ENCODE measurements at places on chromosomes 3 and 15. TPM values are rescaled to one million over a fixed set of nuclear protein-coding genes. Genes with fewer than 3 reads are reported as not detected.

NPAP1 gene
- 0.03 TPM for total RNA-seq

GRCh38 chr3:170811515-170811914 is 58.5 kb downstream of the RPL22L1 start:
- peak; percentile 68 for DNase-seq

- DNase-seq = no peak
Observed at GRCh38 chr15:59976480-59977271, 27.4 kb upstream of the FOXB1 start.

GRCh38 chr3:16512435-16513140 is 911 bp downstream of the RFTN1 start:
- DNase-seq = peak; percentile 42

STRIT1 gene
- not detected for total RNA-seq

TRIM42 gene
- total RNA-seq = not detected

All from Daoy (cell line).